Left renal cortex interstitium (tissue), 4 donors: ENCODE measurements at places on chromosomes 7 and 10.

DNA sequence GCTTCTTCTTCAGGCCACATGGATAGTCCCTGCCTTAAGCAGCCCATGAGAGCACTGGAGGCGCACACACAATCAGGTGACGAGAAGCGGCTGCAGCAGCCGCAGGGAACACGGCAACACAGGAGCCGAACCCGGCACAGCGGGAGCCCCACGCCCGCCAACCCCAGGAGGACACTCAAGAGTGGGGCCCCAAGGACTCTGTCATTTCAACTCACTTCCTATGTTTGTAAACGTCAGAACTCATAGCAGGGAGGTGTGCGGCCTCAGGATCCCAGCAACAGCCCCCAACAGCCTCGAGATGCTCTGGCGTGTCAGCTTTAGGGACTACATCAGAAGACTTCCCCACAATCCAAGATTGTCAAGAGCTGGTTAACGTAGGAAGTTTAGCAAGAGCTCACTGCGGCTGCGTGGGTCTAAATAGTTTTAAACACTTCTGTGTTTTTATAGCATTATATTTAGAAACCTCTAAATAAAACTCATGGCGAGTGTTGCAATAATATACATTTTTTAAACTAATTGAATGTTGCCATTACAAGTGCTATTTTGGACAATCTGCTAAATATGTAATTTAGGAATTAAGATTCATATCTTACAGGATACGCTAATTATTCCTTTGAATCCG is 123.4 kb downstream of the MAD1L1 start:
- DNase-seq = no peak

DNA sequence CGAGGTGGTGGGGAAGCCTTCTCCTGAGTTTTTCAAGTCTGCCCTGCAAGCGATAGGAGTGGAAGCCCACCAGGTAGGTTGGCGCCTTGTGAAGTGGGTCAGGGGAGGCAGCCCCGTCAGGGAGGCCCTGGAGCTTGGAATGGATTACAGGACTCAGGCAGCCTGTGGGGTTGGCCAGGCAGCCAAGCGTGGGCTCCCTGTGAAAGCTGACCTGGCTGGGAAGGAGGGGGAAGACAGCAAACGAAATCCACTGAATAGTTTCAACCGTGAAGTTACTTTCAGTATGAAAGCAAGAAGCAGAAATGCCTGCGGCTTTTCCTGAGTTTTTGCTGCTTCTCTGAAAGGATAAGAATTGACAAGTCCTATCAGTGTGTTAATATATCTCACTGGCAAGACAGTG is 36.4 kb downstream of the LHPP start:
- DNase-seq = no peak

- no peak for DNase-seq
Measured at GRCh38 chr7:101216860-101217387, 457 bp downstream of the PLOD3 start.

- no peak for DNase-seq
Measured at GRCh38 chr7:4684846-4685245, 2.8 kb downstream of the FOXK1 start.

DNA sequence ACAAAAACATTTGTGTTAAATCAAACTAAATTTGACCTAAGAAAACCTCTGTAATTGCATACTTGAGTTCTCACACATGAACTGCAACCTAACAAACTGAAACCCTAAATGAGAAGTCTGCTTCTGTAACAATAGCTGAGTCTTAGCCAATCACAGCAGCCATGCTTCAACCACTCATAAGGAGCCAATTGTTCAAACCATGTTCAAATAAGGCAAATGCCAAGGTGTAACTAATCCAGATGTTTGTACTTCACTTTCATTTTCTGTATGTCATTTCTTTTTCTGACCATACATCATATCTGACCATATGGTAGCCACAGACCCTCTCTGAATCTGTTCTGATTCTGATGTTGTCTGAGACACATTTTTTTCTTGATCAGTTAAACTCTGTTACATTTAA is 47.5 kb upstream of the ANTXRL start:
- DNase-seq = no peak

GRCh38 chr10:102121739-102122372 is 1.7 kb upstream of the LDB1 start:
- no peak for DNase-seq

GRCh38 chr10:15462253-15462897 is 91.3 kb upstream of the FAM171A1 start:
- DNase-seq = no peak

DNA sequence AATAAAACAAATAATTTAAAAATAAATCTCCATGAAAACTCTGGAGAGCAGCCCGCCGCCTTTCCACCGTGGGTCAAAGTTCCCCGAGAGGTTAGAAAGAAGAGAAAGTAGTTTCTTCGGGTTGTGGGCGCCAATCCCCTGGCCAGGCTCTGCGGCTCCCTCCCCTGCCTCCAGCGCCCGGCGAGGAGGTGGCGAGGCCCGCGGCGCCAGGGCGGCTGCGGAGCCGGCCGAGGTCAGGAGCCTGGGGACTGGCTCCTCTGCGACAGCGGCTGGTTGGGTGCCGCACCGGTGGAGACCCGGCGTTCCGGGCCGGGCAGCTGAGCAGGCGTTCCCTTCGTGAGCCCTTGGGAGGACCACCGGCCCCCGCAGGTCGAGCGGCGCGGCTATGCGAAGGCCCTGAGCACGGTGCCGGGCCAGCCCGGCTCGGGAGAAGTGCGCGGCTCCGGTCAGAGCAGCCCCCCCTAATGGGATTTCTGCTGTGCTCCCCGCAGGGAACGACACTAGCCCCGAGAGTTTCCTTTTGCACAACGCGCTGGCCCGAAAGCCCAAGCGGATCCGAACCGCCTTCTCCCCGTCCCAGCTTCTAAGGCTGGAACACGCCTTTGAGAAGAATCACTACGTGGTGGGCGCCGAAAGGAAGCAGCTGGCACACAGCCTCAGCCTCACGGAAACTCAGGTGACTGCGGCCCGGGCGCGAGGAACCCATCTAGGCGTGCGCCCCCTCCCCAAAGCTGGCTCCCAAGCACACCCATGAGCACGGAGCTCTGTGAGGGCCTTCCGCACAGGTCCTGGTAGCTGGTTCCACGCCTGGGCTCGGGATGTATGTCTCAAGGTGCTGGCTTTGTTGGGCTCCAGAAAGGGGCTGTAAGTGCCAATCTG is 2.8 kb downstream of the EMX2 start:
- no peak for DNase-seq

- DNase-seq = no peak
Measured at GRCh38 chr10:32956365-32957197, 1.4 kb downstream of the ITGB1 start.

- DNase-seq = no peak
Measured at GRCh38 chr7:142798451-142799436, 28.0 kb downstream of the PRSS2 start.

GRCh38 chr7:45199506-45199905 is 41.9 kb downstream of the RAMP3 start:
- no peak for DNase-seq

DNA sequence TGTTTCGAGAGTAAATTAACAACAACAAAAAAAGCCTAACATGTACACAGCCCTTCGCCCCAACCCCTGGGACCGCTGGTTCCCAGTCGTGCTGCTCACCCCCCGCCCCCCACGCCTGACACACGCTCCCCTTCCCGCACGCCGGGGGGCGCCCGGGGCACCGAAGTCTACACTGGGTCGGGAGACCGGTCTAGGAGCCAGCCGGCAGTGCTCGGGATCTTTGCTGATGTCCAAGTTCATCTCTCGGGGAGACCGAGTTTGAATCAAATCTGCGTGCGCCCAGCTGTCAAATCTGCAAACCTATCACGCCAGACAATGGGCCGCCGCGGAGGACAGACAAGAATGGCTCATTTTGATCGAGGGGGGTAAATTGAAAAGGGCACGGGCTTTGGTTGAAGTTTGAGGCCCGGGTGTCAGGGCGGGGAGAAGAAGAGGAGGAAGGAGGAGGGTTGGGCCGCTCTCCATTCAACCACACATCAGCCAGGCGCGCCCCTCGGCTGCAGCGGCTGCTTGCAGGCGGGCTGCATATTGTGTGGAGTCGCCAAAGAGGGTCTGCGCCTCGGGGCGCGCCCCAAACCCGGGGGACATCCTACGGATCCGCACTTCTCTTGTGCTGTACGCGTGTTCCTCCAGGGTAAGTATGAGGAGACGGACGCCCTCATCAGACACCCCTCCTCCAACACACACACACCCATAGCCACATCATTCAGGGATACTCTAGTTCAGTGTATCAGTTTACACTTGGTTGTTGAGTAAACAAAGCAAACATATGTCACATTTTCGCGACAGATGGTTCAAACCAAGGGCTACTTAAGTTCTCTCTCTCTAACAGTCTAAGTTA is 1.3 kb upstream of the GFRA1 start:
- DNase-seq = no peak

- peak; percentile 12 for DNase-seq
Measured at GRCh38 chr7:103524042-103524907, 78.3 kb upstream of the SLC26A5 start.

DNA sequence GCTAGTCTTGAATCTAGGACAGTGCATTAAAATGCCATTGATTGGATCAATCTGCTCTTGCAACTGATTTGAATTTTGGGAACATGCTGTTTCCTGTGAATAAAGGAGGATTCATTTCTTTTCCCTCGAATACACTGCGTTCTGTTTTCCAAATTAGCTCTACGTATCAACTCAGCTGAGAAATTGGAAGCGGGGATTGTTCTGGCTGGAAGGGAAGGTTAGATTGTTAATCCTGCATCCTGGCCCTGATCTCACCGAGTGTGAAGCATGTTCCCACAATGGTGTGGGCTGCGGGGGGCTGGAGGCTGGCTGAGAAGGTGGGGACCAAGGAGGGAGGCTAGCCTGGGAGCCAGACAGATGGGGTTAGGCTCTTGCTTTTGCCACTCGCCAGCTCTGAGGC is 17.6 kb downstream of the HTRA1 start:
- DNase-seq = no peak

GRCh38 chr7:139823959-139824521 is 5.0 kb upstream of the TBXAS1 start:
- no peak for DNase-seq

DNA sequence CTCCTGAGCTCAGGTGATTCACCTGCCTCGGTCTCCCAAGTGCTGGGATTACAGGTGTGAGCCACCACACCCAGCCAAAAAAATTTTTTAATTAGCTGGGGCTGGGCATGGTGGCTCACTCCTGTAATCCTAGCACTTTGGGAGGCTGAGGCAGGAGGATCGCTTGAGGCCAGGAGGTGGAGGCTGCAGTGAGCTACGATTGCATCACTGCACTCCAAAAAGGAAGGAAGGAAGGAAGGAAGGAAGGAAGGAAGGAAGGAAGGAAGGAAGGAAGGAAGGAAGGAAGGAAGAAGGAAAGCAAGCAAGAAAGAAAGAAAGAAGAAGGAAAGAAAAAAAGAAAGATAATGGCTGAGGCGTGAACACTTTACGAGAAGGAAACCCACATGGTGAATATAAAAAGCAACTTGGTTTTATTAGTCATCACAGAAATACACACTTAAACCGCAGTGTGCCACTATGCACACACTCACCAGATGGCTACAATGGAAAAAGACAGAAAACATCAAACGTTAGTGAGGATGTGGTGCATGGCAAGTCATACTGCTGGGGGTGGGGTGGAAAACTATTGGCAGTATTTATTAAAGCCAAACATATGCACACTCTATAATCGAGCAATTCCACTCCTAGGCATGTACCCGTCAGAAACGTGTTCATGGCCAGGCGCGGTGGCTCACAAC is 4.4 kb upstream of the CCL26 start:
- DNase-seq = no peak

GRCh38 chr10:60208676-60209269 is 180.9 kb downstream of the ANK3 start:
- peak; percentile 5 for DNase-seq

GRCh38 chr10:78972160-78972946 is 96.4 kb upstream of the ZMIZ1 start:
- no peak for DNase-seq

- DNase-seq = no peak
Measured at GRCh38 chr7:114759347-114760062, 162.4 kb upstream of the MDFIC start.
